ENCODE measurements at places on chromosomes 5 and 9. TPM values are rescaled to one million over a fixed set of nuclear protein-coding genes. Genes with fewer than 3 reads are reported as not detected.

Gene ITK
- total RNA-seq = 0.51 TPM

Gene GALNT12
- total RNA-seq = 0.54 TPM

Gene LURAP1L
- 1.9 TPM for total RNA-seq

Gene OR1Q1
- total RNA-seq = not detected

Gene NXNL2
- not detected for total RNA-seq

Gene ORM2
- total RNA-seq = not detected

Gene FABP6
- total RNA-seq = 3.5 TPM

Gene ADCY2
- 0.19 TPM for total RNA-seq

Gene IFNK
- not detected for total RNA-seq

Gene SH3TC2
- 14.6 TPM for total RNA-seq

Gene ADAMTS2
- total RNA-seq = 3.7 TPM

Gene LEAP2
- 1.1 TPM for total RNA-seq

Gene ADRB2
- 5.5 TPM for total RNA-seq

Gene NR6A1
- total RNA-seq = 1.2 TPM

Gene MEIKIN
- total RNA-seq = not detected

Gene ARHGEF39
- 0.22 TPM for total RNA-seq

Gene BARHL1
- not detected for total RNA-seq

Gene NR4A3
- total RNA-seq = 3.9 TPM

Gene WWC1
- total RNA-seq = 1.9 TPM

Gene PALM2AKAP2
- 90.1 TPM for total RNA-seq

Gene TUSC1
- total RNA-seq = 14.1 TPM

Gene GARNL3
- 13.1 TPM for total RNA-seq

Gene PCDHGC4
- 2.4 TPM for total RNA-seq

Gene TDRD7
- 8.7 TPM for total RNA-seq

Gene CHD1
- 11.7 TPM for total RNA-seq

Gene PTPRD
- 13.3 TPM for total RNA-seq

Gene FAM163B
- 0.22 TPM for total RNA-seq
